ENCODE measurements at places on chromosomes 6 and 20.
A peak's percentile ranks its signal among the peaks of the same experiment; 100 is the strongest.

GRCh38 chr20:39130627-39131026, 168.5 kb downstream of the DHX35 start:
- no peak for DNase-seq

DNA sequence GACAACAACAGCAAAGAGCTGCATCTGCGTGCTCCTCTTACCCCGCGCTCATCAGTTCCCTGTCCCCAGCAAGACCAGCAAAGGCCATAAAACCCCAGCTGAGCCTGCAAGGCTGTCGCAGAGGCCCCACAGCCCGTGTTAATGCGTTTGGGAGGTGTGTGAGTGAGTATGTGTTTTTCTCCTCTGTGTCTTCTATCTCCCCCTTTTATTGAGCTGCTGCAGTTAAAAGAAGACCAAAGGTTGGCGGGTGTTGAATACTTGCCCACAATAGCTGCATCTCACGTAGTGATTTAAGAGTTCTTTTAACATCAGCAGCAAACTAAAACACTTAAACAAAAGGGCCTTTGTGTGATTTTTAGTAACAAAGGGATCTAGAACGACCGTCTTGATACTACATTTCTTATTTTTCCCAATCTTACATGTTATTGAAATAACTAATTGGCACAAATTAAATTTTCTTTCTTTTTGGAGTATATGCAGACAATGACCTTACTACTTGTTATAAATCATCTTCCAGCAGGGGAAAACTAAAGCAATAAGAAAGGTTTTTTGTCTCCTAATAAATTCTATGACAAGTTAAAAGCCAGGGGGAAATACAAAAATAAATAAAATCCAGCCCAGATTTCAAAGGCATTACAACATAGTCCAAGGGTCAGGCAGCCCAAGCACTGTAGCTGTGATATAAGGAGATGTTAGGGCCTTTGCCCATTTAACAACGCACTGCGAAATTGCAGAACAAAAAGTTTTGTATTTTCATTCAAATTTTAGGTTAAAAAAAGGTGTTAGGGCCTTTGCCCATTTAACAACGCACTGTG, 27.2 kb upstream of the CNKSR3 start:
- DNase-seq, result no peak

GRCh38 chr20:45843506-45843905, 9.9 kb downstream of the SNX21 start:
- DNase-seq, result no peak

- DNase-seq, result peak; percentile 63
Measured at GRCh38 chr20:50580016-50580747, 70.0 kb downstream of the PTPN1 start.

- peak; percentile 7 for DNase-seq
Measured at GRCh38 chr20:61803915-61804751, 261.5 kb downstream of the TAF4 start.

- no peak for DNase-seq
Measured at GRCh38 chr20:62830821-62831220, 14.0 kb downstream of the COL9A3 start.

DNA sequence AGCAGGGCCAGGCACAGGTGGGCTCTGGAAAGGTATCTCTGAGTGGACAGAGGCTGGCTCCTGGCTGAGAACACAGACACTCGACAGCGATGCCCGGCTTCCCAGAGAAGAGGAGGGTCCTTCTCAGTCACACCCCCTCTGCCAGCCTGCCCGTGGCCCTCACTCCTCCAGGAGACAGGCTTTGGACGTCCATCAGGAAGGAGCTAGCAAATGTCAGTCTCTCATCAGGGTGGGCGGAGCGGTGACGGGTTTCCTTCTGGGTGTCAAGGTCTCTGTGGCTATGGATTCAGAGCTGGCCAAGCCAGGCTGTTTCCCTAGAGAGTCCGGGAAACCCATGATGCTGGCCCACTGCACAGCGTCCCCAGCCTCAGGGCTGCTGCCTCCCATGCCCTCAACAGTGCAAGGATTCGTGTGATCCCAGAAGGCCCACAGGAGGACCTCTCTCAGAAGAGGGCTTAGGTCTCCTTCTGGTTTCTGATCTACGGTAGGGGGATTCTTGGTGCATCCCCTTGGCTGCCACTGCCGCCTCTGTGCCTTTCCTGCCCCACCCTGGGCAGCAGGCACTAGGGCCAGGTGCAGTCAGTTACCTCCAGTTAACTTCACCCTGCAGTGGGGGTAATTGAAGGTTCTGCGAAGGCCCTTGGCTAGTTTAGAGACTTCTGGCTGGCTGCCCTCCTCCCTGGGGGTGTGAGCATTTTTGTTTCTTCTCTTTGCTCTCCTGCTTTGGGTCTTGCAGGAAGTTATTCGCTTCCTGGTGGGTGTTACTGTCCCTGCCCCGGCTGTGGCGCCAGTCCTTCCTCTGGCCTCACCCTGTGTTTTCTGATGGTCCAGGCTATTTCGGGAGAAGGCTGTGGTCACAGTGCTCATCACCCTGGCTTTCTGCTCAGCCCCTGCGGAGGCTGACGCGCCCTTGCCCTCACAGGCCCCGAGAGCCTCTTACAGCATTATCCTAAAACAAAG, 80.2 kb downstream of the CDH4 start:
- DNase-seq, result no peak

- peak; percentile 63 for DNase-seq
Measured at GRCh38 chr20:38692436-38693411, 31.6 kb upstream of the SLC32A1 start.

- DNase-seq, result peak; percentile 96
Measured at GRCh38 chr6:4135665-4136353, 434 bp upstream of the ECI2 start.

- DNase-seq, result no peak
Measured at GRCh38 chr6:163992701-163993100, 578.2 kb downstream of the QKI start.

GRCh38 chr6:6966127-6966526, 141.6 kb upstream of the RREB1 start:
- DNase-seq, result no peak

GRCh38 chr6:163564534-163564933, 150.0 kb downstream of the QKI start:
- no peak for DNase-seq

DNA sequence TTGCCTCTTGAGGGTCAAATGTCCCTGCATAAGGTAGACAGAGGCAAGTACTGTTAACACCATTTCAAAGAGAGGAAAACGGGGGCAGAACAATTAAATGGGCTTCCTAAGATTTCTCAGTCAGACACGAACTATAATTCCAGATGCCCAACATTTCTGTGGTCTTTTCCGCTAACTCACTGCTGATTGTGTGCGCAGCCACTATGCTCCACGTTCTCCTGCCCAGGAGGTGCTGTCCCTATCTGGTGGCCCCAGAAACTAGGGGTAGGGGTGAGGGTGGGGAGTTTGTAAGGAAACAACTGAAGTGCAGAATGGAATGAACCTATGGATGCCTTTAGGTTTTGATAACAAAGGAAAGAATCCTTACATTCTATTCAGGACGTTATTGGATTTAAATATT, 86.1 kb upstream of the BACH2 start:
- no peak for DNase-seq

GRCh38 chr20:63735859-63736718, at the start of gene LIME1:
Gene LIME1, plus strand, starts transcription at chr20:63736664. Its CDS starts 886 bp downstream, at chr20:63737550.
- peak; percentile 68 for DNase-seq

DNA sequence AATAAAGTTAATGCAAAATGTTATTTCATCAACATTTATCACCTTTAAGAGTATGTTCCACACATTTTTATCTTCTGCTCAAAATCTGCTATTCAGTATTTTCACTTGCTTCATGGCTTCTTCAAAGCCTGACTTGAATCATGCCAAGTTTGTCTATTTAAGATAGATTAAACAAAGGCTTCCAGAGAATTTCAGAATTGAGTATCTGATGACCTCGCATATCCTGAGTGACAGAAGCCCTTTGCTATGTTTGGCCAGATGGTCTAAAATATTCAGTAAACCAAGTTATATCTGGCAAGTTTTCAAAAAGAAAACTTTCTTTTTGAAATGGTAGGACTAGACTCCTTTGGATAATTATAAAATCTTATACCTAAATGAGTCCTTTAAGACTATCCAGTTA, 348.9 kb upstream of the KCNQ5 start:
- DNase-seq, result no peak

- DNase-seq, result no peak
Measured at GRCh38 chr20:4513720-4514119, 208.0 kb upstream of the PRND start.

DNA sequence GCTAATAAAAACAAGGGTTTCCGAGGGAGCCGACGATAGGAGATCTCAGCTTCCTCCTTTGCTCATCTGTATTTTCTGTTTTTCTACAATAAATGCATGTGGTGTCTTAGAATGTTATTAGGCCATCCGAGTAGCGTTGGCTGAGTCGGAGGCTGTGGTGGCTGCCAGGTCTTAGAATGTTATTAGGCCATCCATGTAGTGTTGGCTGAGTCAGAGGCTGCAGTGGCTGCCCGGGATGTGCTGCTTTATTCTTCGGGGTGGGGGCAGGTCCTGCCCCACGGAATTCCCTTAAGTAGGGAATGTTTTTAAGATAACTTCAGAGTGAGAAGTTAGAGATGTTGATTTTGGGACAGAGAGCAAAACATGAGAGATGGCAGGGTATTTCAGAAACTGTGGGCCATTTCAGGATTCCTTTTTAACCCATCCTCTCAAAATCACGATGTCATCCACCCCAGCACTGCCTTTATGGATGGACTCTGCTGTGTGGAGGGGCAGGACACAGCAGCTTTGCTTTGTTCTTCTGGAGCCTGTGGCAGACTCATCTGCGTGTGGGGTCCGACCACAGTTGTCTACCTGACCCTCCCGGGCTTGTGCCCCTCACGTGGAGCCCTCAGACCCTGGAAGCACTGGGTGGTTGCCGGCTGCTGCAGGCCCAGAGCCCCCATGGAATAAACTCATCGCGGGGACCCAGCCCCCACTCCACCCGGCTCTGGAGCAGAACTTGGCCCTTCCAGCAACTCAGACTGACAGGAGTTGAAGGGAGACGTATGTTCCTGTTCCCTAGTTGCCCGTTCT, 20.4 kb downstream of the OSBPL2 start:
- no peak for DNase-seq

DNA sequence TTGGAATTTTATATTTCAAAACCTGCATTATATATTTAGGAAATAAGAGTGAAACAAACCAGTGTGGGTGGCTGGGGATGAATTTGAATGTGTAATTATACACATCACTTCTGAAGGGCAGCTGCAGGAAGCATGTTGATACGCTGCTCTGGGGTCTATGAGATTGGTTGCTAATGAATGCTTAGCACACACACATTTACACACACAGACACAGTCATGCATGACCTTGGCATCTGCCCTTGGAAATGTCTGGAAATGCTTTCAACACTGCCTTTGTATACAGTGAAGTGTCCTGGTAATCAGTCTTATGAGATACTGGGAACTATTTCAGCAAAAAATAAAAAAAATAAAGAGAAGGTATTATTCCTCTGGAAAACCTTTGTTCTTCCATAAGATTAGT, 83.4 kb downstream of the ELOVL4 start:
- DNase-seq, result no peak

- no peak for DNase-seq
Measured at GRCh38 chr6:12716298-12716916, at the start of gene PHACTR1. Gene PHACTR1, plus strand, starts transcription at chr6:12716767.

DNA sequence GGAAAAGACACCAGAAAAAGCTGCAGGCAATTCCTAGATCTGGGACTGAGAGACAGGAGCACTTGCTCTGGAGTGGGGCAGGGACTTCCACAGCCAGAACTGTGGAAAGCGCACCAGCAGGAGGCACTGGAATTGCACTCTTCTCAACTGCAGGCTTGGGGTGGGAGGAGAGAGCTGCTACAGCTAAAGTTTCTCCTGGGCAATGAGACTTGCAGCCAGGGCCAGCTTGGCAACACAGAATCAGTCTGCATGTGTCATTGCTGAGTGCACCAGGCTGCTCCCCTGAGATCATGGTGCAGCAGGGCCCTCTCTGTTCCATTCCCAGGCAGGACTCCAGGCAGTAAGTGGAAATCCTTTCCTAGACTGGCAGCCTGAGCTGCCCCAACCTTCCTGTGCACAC, 145.8 kb downstream of the INSM1 start:
- no peak for DNase-seq

- DNase-seq, result no peak
Measured at GRCh38 chr6:167398214-167399050, 73.5 kb downstream of the TTLL2 start.

DNA sequence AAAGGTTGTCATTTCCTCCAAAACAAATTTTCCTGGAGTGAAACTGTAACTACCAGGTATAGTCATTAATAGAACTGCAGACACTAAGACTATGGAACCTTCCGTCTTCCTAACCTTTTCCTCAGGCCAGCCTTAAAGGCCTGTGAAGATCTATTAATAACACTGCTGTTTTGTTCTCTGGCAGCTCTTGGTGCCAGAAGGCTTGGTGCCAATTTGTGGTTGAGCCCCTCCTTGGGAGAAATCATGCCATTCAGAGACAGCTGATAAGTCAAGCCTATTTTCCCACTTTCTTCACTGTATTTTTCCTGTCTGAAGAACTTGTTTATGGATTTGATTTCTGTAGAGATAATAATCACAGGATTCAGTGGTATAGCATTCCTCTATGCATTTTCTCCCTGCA, 64.8 kb downstream of the HCRTR2 start:
- no peak for DNase-seq

GRCh38 chr6:34205466-34205865, 31.2 kb upstream of the HMGA1 start:
- no peak for DNase-seq

GRCh38 chr6:36927691-36928546, 26.6 kb upstream of the PI16 start:
- DNase-seq, result no peak

DNA sequence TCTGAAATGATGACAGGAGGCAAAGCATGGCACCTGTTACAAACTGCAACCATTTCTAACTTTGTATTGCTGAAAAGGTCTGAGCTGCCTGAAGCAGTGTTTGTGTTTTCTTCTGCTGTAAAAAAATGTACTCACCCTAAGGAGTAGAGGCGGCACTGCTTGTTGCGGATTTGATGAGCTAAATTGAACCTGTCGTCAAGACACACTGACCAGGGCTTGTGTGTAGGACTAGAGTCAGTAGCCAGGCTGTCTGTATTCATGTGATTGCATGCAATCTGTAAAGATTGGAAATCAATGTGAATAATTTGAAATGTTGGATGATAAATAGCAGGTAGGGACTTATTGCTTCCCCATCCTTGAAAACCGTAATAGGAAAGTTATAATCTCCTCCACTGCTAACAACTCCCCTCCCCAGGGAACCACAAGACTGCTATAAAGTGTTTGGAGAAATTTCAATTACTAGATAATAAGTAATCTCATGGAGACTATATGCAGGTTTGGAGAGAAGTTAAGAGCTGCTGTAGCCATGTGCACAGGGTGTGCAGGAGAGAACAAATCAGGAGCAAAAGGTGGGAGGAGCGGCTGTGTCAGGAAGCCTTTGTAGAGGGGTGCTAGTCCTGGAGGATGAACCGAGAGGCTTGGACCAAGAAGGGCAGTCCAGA, 42.8 kb downstream of the METTL24 start:
- no peak for DNase-seq

All from stimulated activated CD4-positive, alpha-beta T cell treated with anti-CD3 and anti-CD28 coated beads, Interleukin-15, amount 100 ng/mL, for 24 hours (primary cell).